NCI-H1436 treated with DMSO at 0.1 percent for 48 hours (cell line): ENCODE measurements at places on chromosomes 4 and X.

DNA sequence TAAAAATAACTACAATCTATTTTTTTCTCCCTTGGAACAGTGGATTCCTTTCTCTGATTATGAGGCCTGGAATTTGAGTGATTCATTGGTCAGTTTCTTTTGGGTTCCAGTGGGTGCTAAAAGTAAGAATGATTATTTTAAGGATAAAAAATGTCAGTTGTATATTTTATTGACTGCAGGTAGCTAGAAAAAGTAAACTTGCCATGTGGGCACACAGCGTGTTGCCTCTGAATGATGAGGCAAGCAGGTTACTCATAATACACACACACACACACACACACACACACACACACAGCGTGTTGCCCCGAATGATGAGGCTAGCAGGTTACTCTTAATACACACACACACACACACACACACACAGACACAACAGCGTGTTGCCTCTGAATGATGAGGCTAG is 13.8 kb downstream of the GALNT7 start:
- no peak for DNase-seq

DNA sequence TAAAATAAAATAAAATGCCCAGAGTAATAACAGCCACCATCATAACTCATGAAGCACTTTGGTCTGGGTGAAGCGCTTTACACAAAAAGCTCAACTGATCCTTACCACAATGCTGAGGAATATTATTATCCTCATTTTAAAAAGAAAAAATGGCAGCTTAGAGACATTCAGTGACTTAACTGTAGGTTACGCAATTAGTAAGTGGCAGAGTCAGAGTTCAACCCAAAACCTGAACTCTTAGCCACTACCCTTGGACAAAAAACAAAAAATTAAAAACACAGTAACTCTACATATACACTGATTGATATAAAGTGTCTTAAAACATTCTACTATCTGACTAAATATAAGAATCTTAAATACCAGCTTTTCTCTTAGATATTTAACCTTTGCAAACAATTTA is 34.9 kb downstream of the MAOB start:
- no peak for DNase-seq

- DNase-seq, result no peak
Measured at GRCh38 chrX:112830540-112830939, 10.1 kb downstream of the AMOT start.

DNA sequence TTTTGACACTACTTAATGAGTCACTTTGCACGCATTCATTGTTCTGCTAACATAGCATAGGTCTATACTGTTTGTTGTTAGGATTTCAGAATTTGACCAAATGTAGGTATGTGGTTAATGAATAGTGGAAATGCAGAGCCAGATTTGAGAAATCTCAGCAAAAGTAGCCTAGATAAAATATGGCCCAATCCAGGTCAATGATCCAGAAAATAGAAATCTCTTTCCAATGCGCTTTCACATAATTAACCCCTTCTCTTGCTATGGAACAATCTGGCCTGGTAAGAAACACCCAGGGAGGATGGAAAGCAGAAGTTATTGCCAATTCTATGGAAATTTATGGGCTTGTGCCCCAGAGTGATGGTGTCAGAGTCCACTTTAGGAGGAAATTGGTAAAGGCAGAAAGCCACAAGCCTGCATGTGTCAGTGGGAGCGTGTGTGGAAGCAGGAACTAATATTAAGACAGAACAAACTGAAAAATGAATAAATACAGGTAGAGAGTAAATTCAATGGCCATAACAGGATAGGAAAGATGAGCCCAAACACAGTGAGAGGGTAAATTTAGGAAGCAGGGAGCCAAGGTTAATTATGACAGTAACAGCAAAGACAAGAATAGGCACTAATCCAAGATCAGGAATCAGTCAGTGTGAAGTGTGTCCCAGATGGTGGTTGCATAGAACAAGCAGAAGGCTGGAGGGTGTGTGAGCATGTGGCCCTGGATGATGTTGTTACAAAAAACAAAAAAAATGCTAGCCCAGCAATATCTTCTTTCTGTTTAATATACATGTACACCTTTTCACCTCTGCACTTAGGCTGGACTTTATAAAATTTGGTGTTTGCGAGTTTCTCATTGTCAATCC is 102.9 kb downstream of the SYTL5 start:
- DNase-seq, result no peak

GRCh38 chr4:156805696-156806095 is 165.9 kb downstream of the PDGFC start:
- no peak for DNase-seq

GRCh38 chrX:13088156-13088487 is 43.7 kb upstream of the FAM9C start:
- DNase-seq, result no peak

- DNase-seq, result no peak
Measured at GRCh38 chr4:38803833-38804653, 548 bp downstream of the TLR1 start.

DNA sequence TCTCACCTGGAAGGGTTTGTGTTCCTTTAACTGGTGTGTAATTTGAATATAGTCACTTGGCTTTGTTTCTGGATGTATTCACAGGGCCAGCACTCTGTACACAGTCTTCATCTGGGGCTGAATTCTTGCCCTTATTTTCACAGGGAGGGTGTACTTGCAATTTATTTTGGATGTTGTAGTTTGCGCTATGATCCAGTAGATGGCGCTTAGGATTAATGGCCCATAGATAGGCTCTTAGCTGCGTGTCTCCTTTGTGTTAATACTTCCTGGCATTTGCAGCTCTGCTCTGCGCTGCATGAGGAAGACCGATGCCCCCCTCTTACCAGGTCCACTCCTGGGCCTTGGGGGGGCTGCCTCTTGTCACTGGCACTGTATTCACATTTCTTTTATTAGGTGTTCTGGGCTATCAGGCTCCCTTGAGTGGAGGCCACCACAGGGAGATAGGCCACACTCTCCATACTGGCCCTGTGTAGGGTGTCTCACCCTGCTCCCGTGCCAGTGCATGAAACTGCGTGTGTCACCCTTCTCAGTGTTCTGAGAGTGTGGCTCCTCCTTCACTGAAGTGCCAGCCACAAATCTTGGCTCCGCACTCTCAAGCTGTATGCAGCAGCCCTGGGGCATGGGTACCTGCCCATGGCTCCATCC is 562.2 kb downstream of the ZIC3 start:
- DNase-seq, result no peak

DNA sequence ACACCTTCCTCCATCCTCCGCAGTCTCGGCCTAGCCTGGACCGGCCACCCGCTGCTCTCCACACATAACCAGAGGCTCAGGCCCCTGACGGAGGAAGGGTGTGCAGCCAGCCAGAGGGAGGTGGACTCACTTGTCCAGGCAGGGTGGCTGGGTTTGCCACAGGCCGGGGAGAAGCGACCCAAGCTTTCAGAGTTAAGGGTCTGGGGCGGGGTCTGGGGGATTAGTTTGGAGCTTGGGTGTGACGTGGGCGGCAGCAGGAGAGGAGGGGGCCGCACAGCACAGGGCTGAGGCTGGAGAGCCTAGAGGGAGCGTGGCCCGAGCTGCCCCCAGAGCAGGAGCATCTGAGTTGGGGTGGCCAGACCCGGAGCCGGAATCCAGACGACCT is 22.4 kb upstream of the CPLX1 start:
- no peak for DNase-seq

DNA sequence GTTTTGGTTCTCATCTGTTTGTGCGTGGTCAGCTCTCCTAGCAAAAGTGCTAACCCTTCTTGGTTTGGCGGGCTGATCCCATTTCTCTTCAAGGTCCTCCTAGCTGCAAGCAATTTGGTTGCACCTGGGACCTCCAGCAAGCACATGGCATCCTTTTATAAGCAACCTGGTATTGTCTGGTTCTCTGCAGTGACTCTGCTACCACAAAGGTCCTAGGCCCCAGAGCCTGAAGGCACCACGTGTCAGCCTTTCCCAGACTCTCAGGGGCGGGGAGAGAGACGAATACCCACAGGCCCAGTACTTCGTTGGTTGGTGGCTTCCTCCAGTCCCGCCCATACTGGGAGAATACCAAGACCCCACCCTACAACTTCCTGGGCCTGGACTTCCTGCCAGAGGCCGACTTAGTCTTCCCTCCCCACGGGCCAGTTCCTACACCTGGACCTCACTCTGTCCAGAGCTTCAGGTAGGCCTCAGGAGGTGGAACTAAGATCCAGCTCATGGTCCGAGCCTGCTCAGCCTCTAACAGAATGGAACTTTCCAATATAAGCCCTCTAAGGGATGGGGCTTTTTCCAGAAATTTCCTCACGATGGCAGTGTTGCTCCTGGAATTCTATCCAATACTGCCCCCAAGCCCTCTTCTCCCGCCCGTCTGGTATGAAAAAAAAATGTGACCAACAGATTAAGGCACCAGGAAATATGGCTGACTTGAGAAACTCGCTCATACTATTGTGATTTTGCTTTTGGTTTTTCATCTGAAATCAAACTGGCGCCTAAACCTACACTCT is 192.5 kb upstream of the STK26 start:
- DNase-seq, result no peak

GRCh38 chrX:151765026-151765425 is 30.5 kb downstream of the CNGA2 start:
- DNase-seq, result no peak

- DNase-seq, result no peak
Measured at GRCh38 chr4:163447481-163447880, 26.1 kb downstream of the TKTL2 start.

DNA sequence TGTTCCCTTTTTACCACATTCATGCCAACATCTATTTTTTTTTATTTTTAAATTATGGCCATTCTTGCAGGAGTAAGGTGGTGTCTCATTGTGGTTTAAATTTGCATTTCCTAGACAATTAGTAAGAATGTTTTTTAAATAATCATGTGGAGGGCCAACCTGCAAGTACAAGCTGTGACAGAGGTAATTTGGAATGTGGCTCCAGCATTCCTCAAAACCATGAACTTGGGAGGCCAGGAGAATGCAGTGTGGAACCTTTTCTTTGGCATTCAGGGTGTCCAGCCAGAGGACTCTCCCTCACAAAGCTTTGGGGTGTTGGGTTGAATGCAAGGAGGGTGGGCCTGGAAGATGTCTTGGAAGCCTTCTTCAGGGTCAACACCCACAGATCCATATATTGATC is 7.3 kb upstream of the TMEM185A start:
- no peak for DNase-seq

GRCh38 chr4:175470131-175470530 is 341.9 kb downstream of the GPM6A start:
- no peak for DNase-seq

- no peak for DNase-seq
Measured at GRCh38 chr4:119031218-119031617, 104.4 kb upstream of the MYOZ2 start.
